ENCODE measurements at places on chromosomes 2 and 18.

- DNase-seq = no peak
These were observed 30.3 kb upstream of the GPC1 start for GRCh38 chr2:240405133-240405532.

DNA sequence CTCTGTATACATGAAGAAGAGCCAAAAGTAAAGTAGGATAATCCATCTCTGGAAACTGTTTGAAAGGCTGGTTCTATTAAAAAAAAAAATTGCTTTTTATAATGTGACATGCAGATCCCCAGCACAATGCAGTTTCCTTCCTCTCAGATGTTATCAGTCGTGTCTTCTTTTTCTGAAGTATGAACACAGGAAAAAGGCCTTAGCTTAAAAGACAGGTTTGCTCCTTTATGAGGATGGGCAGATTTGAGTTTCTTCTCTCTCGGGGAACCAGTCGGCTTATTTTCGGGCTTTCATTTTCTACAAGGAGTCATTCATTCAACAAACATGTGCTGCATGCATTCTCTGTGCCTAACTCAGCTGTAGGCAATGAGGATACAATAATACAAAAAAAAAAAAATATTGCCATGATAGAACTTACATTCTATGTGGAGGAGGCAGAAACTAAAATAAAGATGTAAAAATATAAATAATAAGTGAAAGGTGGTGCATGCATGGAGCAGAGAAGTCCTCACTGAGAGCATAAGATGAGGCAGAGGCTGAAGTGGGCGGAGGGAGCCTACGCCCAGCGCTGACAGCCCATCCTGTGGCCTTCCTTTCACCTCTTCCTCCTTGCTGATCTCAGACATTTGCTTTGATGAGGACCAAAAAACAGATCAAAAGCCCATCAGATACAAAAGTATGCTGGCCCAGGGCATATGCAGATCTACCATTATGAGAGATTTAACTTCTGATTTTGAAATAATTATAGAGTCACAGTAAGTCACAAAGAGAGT, at the start of gene CD226:
TSS of gene CD226 (minus strand) at position 513 of the 773 bp plus-strand sequence. CDS start at position 46, 467 bp downstream.
- no peak for DNase-seq

DNA sequence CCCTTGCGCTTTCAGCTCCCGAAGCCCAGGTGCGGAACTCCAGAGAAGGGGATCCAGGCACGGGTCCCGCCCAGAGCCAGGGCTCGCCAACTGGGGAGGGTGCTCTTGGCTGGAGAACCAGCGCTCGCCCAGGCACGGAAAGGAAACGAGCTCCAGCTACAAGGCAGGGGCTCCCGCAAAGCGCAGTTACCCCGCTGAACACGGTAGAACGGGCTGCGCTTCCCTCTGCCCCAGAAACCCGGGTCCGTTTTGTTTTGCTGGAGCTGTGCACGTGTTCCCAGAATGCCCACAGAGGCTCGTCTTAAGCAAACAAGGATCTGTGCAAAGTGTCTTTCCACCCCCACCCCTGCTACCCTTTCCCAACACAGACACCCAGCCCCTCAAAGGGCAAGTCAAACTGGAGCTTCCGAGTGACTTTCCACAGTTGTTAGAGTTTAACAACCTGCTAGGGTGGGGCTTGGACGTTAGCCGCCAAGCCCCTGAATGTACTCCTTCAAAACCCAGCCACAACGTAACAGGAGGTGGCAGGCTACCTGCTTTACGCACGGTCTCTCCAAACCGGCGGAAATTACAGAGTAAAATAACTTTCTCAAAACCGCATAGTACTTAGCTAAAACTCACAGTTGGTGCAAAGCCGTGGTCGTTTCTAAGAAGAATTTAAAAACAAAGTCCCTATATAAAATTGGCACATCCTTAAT, 775 bp downstream of the RNF125 start:
- DNase-seq = peak; percentile 25

DNA sequence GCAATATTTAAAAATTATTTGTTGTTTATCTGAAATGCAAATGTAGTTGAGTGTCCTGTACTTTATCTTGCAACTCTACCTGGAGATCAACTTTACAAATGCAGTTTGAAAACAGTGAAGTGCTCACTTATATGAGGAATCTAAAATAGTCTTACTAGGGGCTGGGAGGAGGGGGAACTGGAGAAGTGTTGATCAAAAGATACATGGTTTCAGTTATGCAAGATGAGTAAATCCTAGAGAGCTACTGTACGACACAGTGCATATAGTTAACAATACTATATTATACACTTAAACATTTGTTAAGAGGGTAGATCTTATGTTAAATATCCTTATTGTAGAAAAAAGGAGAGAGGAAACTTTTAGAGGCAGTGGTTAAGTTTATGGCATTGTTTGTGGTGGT, 241.9 kb downstream of the BCL11A start:
- DNase-seq = no peak

GRCh38 chr2:233248999-233249398, 2.5 kb upstream of the ATG16L1 start:
- no peak for DNase-seq

DNA sequence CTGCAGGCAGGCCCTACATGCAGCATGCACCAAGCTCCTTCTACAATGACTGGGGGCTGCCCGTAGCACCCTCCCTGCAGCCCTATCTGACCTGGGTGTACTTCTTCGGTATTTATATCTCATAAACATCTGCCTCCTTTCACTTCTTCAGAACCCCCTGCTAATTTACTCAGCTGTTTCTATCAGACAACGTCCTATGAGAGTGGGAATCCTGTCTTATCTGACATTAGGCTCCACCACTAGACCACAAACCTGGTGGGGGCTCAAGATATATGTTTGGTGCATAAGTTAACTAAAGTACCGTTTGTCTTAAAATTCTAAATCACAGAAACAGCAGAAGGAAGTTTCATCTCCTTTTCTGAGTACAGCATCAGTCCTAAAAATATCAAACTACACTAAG, 10.6 kb downstream of the HSBP1L1 start:
- DNase-seq = no peak

GRCh38 chr2:60394463-60394862, 159.0 kb downstream of the BCL11A start:
- no peak for DNase-seq

DNA sequence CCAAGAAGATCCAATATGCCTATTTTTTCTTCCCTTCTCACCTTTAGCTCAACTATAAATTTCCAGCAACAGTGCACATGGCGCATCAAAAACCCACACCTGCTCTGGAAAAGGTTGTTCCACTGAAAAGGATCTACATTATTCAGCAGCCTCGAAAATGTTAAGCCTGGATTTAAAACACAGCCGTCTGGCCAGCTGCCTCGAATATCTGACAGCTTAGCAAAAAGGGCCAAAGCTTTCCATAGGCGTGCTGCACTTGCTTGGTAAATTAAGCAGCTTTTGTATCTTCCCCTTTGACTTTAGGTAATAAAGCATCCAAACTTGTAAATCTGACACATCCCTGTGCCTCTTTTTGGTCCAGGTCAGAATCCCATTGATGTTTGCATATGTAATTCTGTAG, 20.5 kb downstream of the DAPL1 start:
- no peak for DNase-seq

- DNase-seq = no peak
These were observed 767 bp downstream of the RHOB start for GRCh38 chr2:20447437-20448245.

DNA sequence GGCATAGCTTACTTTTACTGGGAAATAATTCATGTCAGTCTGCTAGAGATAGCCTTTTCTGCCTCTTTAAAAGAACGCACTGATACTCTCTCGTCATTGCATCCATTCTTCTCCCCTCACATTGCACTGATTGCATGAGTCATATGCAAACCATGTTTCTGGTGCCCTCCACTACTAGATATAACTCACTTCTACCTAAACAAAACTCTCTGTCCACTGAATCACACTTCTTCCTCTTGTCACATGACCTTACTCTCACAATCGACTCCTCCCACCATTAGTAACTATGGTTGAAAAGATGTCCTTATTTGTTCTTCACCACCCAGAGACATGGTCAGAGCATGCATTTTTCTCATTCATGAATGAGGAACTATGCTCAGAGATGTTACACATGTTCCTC, 158.0 kb downstream of the CSRNP3 start:
- DNase-seq = no peak

DNA sequence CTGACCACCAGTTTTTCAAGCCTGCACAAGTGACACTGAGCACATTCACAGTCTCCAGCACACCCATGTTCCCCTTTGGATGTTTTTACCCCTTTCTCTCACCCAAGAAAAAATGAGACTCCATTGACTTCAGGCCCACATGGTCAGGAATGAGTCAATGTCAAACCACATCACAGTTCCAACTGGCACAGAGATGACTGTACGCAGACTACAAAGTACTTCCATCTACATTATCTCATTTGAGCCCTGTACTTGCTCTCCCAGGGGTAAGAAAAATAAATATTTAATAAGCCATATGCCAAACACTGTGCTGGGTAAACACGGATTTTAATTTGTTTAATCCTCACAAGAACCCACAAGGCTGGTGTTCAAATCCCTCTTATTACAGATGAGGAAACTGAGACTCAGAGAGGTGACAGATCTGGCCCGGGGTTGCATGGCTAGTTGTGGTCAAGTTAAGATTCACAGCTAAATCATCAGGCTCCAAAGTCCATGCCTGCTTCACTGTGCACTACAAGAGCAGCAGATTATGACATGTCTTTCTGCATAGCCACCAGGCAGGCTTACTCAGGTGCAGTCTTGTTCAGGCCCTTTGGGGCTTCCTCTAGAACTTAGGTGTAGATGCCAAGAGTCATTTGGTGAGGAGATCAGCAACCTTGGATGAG, 106.1 kb downstream of the TXNL1 start:
- no peak for DNase-seq

- DNase-seq = no peak
These were observed 30.0 kb upstream of the KCMF1 start for GRCh38 chr2:84940831-84941412.
